Chondrocyte (in vitro differentiated cells): ENCODE measurements at places on chromosomes 6 and 20. TPM values are rescaled to one million over a fixed set of nuclear protein-coding genes. Genes with fewer than 3 reads are reported as not detected.
A peak's percentile ranks its signal among the peaks of the same experiment; 100 is the strongest.

Gene SPEF1
- total RNA-seq: 0.12 to 0.60 TPM in 2 of 3 replicates, not detected in the other

DNA sequence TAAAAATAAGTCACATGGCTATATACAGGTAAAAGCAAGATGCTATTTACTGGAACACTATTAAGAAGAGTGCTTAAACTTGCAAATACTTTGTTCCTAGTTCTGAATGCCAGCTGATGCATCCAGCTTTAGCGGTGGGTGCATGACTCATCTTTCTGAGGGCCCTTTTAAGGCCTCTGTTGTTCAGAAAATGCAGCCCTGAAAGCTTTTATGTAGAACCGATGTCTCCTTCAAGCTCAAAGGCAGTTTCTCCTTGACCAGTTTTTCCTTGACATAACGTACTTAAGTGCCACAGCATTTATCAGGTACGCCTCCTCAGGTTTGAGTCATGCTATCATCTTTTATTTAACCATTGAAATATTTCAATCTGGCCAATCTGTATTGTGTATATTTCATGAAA, 82.8 kb downstream of the MLIP start:
- no peak for DNase-seq

GRCh38 chr20:22160101-22160652, 424.2 kb downstream of the FOXA2 start:
- no peak for DNase-seq

DNA sequence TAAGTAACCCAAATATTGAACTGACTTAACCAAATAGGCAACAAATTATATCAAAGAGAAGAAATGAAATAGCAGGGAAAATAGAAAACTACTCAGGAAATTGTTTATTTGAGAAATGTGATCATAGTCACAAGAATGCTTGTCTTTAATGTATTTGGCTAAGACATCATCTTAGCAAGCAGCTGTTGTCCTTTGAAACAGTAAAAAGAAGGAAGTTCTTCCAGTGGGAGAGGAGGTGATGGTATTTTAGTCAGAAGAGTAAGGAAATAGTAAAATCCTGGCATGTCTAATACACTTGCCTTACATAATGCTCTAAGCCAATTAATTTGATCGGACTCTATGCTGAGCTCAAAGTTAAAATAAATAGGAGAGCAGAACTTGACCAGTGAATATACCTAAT, 126.5 kb downstream of the EPM2A start:
- no peak for DNase-seq

Gene PRSS16
- total RNA-seq: 1.1 to 1.8 TPM (median 1.7 TPM) in 3 replicates

Gene CDH26
- not detected in 3 replicates for total RNA-seq

Gene ZBP1
- total RNA-seq: not detected in 3 replicates

- no peak for DNase-seq
Observed at GRCh38 chr6:52020945-52021570, 66.4 kb downstream of the PKHD1 start.

Gene ROS1
- total RNA-seq: not detected in 3 replicates

Gene OR2H1
- total RNA-seq: not detected in 3 replicates

Gene KCNQ2
- not detected in 3 replicates for total RNA-seq

Gene SAMD3
- total RNA-seq: 0.35 to 0.77 TPM in 2 of 3 replicates, not detected in the other

- no peak for DNase-seq
Observed at GRCh38 chr20:16261733-16262273, 311.4 kb downstream of the KIF16B start.

Gene SAMD5
- 9.2 to 23.9 TPM (median 9.4 TPM) in 3 replicates for total RNA-seq

DNA sequence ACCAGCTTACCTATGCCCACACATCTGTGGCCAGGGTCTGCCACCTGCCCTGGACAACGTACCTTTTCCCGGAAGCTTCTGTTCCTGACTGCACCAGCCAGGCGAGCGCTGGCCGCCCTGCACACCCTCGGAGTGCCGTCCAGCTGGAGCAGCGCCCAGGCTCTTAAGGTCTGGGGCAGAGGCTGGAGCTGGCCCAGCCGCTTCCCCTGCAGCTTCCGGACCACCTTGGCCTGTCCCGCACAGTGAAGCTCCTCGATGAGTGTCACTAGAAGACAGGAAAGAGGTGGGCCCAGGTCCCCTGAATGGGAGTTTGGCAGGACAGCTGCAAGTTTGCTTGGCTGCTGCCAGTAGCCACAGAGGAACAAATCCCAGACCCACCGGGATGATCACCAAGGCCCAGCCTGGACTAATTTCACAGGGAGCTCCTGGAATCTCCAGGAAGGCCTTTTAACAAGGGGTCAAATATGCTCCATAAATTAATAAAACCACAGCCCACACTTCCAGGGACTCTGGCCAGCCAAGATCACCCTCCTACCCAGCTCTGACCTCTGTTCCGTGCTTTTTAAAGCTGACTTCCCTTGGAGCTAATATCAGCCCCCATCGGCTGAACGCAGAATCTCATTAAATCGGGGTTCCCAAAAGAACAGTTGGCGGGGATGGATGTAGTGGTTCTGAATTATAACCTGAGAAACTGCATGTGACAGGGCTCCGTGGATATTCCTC, 82.3 kb downstream of the PTPN1 start:
- no peak for DNase-seq

GRCh38 chr6:25874822-25875562, 949 bp upstream of the SLC17A3 start:
- DNase-seq: no peak

DNA sequence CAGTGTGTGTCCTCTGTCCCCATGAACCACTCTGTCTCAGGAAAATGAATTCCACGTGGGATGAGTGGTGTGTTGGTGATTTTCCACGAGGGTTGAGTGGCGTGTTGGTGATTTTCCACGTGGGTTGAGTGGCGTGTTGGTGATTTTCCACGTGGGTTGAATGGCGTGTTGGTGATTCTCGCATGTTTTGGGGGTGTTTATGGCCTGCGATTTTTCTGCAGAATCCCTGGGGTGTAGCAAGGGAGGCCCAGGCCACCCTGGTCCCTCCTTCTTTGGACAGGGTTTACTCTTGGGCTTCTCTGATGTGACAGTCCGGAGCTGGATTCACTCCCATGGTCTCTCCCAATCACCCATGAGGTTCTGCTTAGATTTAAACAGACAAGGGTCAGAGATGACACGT, 90.6 kb upstream of the FRMD1 start:
- peak; percentile 13 for DNase-seq

- DNase-seq: no peak
Observed at GRCh38 chr6:170024940-170025339, 265.9 kb downstream of the DLL1 start.

DNA sequence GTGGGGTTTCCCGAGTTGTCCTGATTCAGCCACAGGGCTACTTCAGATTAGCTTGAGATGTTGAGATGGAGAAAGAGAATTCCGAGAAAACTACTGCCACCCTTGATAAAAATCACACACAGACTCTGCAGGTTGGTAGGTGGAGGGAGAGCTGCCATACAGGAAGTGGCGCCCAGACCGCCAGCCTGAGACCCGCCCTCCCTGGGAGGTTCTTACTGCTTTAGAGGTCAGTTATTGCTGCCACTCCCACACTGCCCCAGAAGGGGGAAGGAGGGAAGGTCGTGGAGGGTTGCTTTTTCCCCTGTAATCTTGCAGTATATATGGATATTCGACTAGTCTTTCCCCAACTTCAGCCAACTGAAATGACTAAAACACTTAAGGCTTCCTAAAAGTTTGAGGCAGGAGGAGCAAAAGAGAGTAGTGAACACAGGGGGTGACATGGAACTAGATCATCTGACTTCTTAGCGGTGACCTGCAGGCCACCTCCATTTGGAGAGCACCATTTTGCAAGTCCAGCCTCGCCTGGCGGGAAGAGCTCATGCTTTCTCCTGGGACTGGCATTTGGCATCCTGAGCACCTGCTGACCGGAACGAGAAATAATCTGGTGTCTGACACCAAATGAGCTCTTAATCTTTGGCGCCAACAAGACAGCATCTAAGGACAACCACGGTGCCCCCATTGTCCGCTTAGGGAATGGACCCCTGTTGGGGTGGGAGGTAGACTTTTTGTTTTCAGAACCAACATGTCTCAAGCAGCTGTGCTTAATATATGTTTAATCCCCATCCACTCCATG, 35.7 kb upstream of the SLC22A1 start:
- DNase-seq: no peak

DNA sequence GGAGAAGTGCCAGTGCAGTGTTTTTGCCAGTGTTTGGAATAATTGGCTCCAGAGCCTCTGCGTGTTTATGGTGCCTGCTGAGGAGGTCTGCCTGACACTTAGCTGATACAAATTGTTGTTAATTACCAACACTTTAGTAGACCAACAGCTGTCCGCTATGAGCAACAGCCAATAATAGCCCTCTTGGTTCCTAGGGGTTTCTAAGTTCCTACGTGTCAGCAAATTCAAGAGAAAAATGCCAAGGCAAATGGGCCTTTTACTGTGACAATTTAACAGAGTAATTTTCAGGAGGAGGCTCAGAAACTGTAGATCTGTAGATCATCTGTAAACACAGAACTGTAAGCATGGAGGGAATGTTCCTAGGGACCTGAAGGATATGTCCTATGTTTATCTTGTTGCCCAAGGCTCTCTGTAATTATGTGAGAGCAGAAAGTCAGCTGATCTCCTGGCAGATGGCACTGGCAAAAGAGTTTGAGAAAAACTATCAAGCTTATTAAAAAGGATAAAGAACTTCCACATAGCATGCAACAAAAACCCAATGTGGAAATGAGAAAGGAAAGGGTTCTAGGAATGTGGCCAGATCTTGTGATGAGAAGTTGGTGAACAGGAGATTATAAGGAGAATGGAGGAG, 157.7 kb downstream of the GJA1 start:
- no peak for DNase-seq

GRCh38 chr6:133621751-133622150, 267.2 kb upstream of the TCF21 start:
- no peak for DNase-seq

GRCh38 chr20:48603819-48604405, 223.9 kb downstream of the PREX1 start:
- DNase-seq: no peak

Gene KCNS1
- total RNA-seq: 0.55 to 1.1 TPM (median 0.59 TPM) in 3 replicates

DNA sequence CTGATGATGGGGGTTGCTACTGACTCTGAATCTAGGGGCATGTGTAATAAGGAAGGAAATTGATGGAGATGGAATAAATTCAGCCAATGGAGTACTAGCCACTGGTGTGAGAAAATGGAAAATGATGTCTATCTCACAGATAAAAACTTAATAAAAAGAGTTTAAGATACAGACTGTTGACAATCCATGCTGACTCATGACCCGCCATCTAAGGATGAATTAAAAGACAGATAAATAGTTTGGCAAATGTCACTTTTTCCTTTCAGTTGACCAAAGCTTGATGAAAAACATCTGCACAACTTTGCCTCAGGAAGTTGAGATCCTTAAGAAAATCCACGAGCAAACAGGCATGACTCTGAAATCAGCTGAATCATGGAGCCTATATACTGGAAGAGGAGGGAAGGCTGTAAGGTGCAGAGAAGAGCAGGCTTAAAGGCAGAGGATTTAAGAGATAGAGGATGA, 82.6 kb upstream of the BMP5 start:
- DNase-seq: no peak

Gene RBM24
- 10.1 to 13.1 TPM (median 10.8 TPM) in 3 replicates for total RNA-seq

Gene CLDN20
- not detected in 3 replicates for total RNA-seq

Gene PTK7
- 282 to 293 TPM (median 288 TPM) in 3 replicates for total RNA-seq

DNA sequence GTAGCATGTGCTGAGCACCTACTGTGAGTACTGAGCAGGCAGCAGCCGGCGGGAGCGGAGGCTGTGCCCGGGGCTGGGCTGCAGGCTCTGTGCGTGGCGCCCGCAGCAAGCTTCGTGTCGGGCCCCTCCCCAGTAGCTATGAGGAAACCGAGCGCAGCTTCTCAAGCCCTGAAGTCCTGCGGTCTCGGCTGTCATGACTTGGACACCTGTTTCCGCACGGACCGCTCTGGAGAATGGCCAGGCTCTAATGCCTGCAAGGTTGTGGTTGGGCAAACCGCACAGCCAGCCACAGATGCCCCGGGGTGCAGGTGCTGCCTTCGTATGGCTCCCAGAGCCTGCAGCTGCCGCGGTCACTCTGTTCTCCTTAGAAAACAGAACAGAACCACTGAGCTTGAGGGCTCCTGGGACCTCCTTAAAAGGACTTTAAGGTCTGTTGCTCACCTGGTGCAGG, 33.7 kb downstream of the PYGB start:
- peak; percentile 70 for DNase-seq

DNA sequence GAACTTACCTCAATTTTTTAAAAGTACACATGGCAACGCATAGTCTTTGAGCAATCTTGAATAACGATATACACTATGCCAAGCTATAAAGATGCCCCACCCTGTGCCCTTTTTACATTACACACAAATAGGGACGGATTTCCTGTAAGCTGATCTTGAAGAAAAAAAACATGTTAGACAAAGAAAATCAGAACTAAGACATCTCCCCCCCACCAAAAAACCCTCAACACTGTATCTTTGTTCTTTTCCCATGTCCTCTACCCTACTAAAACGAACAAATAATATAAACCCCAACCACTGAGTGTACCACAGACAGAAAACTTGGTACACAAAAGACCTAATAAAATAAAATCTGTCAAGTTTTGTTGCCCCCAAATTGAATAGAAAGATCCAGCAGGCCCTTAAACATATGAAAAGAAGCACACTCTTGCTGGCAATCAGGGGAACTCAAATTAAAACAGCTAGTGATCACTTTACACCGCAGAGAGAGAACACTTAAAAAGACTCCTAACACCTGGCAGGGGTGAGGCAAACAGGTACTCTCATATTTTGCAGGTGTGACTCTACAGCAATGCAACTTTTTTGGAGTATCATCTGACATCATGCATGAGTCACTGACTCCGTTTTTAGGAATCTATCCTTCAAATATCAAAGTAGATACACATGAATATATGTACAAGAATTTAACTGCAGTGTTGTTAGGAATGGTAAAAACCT, 29.6 kb downstream of the BACH2 start:
- no peak for DNase-seq

- no peak for DNase-seq
Observed at GRCh38 chr20:35791821-35792220, 20.0 kb downstream of the PHF20 start.

Gene MOG
- 0.82 TPM in 1 of 3 replicates, not detected in the others for total RNA-seq

Gene BPIFB4
- total RNA-seq: not detected in 3 replicates

- no peak for DNase-seq
Observed at GRCh38 chr6:111430605-111431376, 52.2 kb downstream of the REV3L start.

DNA sequence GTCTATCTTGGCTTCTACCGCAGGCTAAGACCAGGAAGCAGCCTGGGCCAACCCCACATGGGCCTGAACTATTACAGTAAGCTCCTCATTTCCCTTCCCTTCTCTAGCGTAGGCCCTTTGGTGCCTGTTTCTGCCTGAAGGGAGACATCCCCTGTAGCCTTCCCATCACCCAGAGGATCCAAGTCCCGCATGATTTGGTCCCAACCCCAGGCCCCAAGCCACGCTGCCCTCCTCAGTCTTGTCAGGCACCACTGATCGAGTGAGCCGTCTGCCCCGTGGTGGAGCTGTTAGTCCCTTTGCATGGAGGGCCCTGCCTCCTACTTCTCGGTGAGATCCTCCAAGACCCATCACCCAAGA, 46.4 kb downstream of the EBF4 start:
- DNase-seq: no peak

GRCh38 chr20:41095110-41095969, 42.0 kb upstream of the PLCG1 start:
- no peak for DNase-seq

Gene REV3L
- 38.0 to 60.1 TPM (median 38.0 TPM) in 3 replicates for total RNA-seq

Gene ACTL10
- total RNA-seq: 0.60 to 2.5 TPM (median 2.3 TPM) in 3 replicates

Gene SSTR4
- total RNA-seq: 0.33 TPM in 1 of 3 replicates, not detected in the others

Gene SLC16A10
- 0.02 TPM in 1 of 3 replicates, not detected in the others for total RNA-seq

GRCh38 chr20:35117629-35118028, 25.0 kb upstream of the TRPC4AP start:
- DNase-seq: no peak

Gene PI16
- total RNA-seq: 0.15 TPM in 1 of 3 replicates, not detected in the others

GRCh38 chr6:23446469-23446967, 679.5 kb upstream of the NRSN1 start:
- no peak for DNase-seq

Gene PGBD1
- total RNA-seq: 7.6 to 9.9 TPM (median 8.5 TPM) in 3 replicates

GRCh38 chr6:114435985-114436384, 93.2 kb upstream of the HS3ST5 start:
- no peak for DNase-seq
